ENCODE measurements at places on chromosomes 16 and 17.
A peak's percentile ranks its signal among the peaks of the same experiment; 100 is the strongest.

DNA sequence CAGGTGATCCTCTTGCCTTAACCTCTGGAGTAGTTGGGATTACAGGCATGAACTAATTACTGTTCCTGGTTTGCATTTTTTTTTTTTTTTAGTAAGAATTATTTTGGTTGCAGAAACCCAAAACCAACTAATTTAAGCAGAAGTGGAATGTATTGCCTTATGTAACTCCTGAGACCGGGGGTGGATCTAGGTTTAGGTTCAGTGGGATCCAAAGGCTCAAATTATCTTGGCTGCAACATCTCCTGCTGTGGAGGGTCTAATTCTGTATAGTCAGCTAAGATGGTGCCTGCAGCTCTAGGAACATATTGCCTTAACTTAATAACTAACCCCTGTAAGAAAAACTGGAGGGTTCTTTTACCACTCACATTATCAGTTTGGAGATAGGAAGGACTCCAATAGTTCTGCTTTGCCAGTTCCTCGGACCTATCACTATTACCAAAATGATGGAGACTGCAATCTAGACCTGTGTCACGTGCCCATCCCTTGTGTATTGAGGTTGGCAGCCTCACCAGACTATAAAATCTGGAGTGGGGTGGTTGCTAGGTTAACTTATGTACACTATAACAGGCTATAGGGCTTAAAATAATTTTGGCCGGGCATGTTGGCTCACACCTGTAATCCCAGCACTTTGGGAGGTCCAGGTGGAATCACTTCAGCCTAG lies 8.5 kb downstream of the SNTB2 start:
- no peak for DNase-seq

GRCh38 chr16:81231014-81231413 lies 7.5 kb upstream of the BCO1 start:
- no peak for DNase-seq

DNA sequence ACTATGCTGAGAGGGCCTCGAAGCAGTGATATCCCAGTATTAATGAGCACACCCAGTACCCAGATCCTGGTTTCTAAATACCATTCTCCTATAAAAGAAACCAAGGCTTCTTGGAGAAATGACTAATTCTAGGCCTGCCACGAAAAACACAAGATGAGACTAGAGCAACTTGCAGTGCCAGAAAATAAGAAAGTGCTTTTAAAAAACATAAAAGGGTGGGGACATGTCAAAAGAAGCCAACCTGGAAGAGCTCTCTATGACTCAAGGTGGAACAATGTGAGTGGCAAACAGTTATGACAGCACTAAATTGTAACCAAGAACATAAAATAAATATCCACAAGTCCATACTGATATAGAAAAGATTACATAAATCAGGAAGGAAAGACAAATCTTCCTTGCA lies 153.2 kb upstream of the KCNJ18 start:
- DNase-seq: no peak

DNA sequence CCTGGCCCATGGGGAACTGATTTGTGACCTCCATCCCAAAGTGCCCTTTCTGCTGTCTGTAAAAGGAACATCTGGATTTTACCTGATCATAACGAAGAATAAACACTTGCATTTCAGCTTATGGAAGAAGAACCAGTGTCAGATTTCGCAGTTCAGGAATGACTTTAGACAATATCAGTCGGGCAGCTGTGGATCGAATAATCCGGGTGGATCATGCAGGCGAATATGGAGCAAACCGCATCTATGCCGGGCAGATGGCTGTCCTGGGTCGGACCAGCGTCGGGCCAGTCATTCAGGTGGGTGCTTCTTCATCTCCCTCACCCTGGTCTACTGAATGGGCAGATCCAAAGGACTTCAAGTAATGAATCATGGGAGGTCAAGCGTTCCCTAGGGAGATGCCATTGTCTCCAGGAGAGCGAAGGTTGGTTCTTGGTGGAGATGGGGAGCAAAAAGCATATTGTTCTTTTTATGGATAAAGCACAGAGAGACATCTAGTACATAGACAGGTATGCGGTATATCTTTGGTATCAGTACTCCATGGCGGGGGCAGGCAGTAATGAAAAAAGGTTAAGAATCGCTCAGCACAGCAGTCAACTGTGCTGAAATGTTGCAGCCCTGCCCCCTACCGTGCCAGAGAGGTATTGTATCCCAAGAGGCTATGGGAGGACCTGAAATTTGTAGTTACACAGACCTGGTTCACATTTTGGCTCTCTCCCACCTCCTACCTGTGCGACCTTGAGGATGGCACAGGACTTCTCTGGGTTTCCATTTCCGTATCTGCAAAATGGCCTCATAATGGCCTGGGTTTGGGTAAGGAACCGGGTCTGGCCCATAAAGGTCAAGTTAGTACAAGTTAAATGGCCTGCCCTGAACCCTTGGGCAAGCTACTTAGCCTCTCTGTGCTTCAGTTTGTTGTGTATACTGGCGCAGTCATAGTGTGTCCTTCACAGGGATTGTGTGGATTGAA lies 4.7 kb downstream of the COQ7 start:
- peak; percentile 56 for DNase-seq

DNA sequence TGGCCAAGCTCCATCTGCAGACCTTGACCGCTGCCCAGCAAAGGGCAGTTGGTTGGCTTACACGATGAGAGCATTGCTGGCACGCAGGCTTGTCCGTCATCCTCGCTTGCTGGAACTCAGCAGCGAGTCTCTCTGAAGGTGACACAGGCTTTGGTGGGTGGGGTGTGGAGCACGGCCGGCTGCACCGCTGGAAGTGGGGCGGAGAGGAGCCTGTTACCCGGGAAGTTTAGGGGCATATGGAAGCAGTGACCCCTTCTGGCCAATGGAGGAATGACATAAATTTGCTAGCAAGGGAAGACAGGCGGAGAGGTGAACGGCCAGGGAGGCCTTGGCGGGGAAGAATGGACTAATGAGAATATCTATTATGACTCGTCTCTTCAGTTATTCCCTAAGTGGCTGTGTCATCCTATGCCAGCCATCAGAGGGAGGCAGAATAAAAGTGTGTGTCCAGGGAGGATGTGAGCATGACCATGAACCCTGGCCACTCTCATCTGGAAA lies 65.9 kb upstream of the SDK2 start:
- DNase-seq: peak; percentile 50

DNA sequence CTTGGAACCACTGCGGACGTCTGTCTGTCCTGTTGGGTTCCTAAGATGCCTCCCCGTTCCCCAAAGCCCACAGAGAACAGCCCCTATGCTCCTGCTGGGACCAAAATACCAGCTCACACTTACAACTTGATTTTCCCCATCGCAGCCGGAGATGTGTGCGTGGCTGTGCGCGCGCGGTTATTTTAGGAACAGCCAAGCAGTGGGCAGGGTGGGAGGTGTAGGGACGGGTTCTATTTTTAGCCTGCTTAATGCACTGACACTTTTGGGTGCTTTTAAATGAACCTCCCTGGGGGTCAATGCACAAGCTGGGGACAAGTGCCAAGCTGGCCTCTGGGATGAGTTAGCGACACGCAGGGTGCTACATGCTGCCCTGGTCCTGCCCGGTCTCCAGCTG lies 74.1 kb downstream of the KLHDC4 start:
- DNase-seq: no peak

DNA sequence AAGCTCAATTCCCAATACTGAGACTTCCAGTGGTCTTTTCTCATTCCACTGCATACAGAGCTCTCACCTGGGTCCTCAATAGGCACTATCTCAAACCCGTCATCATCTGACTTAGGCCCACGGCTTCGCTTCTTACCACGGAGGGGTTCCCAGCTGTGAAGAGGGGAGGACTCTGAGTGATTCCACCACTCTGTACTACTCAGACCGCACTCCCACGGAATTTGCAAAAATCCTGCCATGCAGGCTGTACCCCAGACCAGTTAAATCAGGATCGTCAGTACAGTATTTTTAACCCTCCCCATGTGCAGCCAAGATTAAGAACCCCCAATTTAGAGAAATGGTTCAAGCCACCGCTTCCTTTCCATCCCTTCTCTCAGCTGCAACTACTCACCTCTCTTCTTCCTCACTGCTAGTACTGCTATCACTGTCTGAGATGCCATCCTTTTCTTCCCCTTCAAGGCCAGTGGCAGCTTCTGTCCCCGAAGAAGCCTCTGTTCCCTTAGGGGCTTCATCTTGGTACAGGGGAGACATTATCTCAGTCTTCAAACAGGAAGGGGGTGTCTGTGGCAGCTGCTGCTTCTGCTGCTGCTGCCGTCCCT lies 6.2 kb upstream of the PSMC5 start:
- no peak for DNase-seq

- no peak for DNase-seq
Measured at GRCh38 chr16:55490301-55490700, 11.3 kb downstream of the MMP2 start.

DNA sequence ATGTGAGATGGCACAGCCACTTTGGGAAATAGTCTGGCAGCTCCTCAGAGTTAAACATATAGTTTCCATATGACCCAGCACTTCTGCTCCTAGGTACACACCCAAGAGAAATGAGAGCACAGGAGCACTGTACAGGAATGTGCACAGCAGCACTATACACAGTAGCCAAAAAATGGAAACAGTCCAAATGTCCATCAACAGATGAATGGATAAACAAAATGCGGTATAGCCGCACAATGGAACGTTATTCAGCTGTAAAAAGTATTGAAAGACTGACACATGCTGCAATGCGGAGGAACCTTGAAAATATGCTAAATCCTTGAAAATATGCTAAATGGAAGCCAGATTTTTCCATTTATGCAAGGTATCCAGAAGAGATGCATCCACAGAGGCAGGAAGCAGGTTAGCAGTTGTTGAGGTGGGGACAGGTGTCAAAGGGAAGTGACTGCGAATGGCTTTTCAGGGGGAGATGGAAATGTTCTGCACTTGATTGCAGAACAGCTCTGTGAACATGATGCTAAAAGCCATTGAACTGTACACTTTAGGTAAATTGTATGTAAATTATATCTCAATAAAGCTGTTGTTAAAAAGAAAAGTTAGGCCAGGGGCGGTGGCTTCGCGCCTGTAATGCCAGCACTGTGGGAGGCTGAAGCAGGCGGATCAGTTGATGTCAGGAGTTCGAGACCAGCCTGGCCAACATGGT lies 80.7 kb downstream of the MPRIP start:
- DNase-seq: no peak

- no peak for DNase-seq
Measured at GRCh38 chr17:8469964-8470363, 34.3 kb downstream of the NDEL1 start.

GRCh38 chr17:14593956-14594355 lies 293.1 kb downstream of the HS3ST3B1 start:
- no peak for DNase-seq

- peak; percentile 16 for DNase-seq
Measured at GRCh38 chr16:72066747-72067146, 3.7 kb downstream of the HPR start.

DNA sequence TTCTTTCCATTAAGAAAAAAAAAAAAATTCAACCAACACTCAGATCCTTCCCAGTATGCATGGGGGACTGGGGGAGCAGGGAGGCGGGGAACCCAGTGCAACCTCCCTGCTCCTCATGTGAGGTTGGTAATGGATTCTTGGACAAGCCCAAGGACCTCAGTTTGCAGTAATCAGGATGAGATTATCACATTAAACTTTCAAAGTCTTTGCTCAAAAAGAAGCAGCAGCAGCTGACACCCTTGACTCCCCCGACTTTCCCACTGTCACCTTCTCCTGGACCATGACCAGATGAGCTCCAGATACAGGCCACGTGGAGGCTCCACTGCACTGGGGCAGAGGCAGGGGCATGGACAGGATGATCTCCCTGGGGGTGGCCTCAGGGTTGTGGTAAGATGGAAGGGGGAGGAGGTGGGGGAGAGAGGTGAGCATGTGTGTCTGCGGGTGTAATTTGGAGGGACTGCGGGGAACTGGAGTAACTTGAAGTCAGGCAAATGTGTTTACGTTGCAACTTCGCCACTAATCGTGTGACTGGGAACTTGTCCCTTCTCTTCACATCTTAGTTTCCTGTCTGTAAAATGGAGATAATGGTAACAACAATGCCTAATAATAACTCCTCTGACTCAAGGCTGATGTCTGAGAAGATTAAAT lies 19.8 kb downstream of the ZNF385C start:
- DNase-seq: peak; percentile 41

GRCh38 chr17:50531428-50532025 lies 1.0 kb upstream of the EPN3 start:
- DNase-seq: no peak

- no peak for DNase-seq
Measured at GRCh38 chr16:65196420-65197075, 74.7 kb upstream of the CDH11 start.

DNA sequence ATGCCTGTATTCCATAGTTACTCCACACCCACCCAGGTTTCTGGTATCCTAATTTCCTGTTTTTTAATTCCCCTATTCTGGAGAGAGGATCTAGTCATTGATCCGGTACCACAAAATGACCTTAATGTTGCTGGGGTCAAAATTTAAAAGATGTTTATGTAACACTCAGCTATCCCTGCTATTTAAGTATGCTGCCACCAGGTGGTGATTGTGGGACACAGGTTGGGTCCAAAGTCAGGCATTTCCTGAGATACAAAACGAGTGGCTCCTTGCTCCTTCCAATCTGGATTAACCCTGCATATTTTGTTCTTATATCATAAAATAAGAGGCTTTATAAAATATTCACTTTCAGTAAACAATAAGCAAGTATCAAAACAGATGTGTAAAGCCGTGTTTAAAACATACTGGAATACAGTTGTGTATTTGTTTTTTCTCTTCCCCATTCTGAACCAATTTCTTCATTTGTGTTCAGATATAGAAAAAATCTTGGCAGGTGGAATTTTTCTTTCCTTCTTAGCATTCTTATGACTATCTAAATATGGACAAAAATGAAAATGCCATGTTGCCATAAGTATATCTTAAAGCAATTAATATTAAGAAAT lies 16.3 kb downstream of the HS3ST4 start:
- peak; percentile 10 for DNase-seq

DNA sequence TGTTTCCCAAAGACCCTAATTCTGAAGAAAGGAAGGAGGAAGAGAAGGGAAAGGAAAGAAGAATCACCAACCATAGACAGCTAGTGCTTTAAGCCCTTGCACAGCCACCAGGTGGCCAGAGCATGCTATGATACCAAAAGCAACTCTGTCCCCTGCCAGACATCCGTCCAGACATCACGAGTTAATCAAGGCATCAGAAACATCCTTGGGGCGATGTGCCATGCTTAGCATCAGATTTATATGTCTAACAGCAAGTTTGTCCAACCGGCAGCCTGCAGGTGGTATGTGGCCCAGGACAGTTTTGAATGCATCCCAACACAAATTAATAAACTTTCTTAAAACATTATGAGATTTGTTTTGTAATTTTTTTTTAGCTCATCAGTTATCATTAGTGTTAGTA lies 2.9 kb upstream of the CRYBA1 start:
- no peak for DNase-seq

- DNase-seq: no peak
Measured at GRCh38 chr16:68370581-68371275, 59.9 kb downstream of the PRMT7 start.

DNA sequence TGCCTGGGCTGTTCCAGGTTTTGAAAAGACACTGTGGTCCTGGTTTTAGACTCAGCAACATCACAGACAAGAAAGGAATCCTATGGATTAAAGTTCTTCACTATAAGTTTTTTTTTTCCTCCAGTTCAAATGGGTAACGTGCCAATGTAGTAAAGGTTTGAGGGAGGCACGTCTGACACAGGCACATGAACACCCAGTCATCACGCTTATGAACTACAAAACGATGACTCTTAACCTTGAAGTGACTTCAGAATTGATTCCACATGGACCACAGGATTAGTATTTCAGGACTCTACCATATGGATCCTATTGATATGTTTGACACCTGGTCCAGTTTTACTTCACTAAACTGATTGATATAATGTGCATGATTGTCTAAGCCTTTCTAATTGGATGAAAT lies 2.3 kb downstream of the PRMT7 start:
- no peak for DNase-seq

GRCh38 chr16:529012-529575 lies 1.6 kb downstream of the CAPN15 start:
- no peak for DNase-seq
